ENCODE measurements at places on chromosomes 7 and 10. TPM values are rescaled to one million over a fixed set of nuclear protein-coding genes. Genes with fewer than 3 reads are reported as not detected.

DNA sequence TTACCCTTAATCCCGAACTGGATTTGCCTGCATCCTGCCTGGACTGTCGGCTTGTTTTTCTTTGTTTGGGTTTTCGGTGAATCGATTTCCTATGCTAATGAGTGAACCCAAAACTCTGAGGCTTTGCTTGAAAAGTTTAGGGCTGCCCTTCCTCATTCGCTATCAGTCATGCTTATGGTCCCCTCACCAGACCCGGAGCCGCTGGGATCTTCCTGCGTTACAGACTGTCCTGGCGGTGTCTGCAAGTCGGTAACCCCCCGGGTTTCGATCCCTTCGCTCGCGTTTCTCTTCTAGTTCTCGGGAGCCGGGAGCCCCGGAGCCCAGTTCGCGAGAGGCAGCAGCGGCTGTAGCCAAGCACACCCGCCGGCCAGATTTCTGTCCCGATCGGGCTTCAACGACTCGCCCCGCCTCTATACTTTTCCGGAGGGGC, 2.2 kb downstream of the EMX2 start:
- DNase-seq: no peak

GRCh38 chr10:13773496-13774170, 186.9 kb downstream of the PRPF18 start:
- no peak for DNase-seq

DNA sequence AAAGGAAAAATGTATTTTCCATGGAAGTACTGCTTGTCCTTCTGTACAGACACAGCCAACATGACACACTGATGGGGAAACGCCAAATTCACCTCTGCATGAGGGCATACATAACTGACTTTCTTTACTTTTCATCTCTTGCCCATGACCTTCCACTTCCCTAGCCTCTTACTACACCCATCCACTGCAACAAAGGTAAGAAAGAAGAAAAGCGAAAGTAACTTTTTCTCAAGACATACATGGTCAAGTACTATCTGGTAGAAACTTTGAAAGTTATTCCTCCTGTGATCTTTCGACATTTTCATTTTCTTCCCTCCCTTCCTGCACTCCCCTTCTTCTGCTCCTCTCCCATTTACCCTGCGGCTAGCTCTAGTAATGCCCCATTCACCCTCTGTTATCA, 130.8 kb downstream of the USP6NL start:
- no peak for DNase-seq

- DNase-seq: no peak
Observed at GRCh38 chr7:91556956-91557650, 292.9 kb downstream of the FZD1 start.

LRRC18 gene
- not detected for total RNA-seq

DNA sequence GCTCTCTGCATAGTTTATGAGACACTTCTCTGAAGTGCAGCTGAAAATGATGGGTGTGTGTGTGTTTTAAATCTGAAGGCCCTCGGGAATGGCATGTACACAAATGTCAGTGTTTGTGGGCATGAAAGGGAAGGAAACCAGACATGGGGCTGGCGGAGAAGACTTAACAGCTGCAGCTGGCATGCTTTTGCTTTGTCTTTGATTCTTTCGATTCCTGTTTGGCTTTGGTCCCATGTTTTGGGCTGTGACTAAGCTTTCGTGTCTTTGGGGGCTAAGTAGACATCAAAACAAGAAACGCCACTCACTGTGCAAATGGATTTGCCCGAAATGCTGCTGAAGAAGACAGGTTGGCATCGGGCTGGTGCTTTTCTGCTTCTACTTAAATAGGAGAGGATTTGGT, 179.3 kb downstream of the PFKFB3 start:
- no peak for DNase-seq

DNA sequence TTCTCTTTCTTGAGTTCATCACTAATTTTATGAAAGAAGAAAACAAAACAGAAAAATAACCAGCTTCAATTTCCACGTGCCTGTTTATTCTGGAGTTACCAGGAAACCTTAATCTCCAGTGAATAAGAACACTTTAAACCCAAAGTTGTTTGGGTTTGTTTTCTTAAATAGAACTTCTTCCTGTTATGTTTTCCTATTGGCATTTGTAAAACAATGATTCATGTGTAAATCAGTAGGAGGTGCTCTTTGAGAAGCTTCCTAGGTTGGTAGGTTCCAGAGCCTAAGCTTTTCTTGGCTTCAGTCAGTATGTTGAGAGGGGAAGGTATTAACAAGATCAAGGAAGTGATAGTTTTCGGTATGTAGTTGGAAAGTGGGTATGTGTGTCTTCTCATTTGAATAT, 119.0 kb downstream of the BICC1 start:
- DNase-seq: no peak

DNA sequence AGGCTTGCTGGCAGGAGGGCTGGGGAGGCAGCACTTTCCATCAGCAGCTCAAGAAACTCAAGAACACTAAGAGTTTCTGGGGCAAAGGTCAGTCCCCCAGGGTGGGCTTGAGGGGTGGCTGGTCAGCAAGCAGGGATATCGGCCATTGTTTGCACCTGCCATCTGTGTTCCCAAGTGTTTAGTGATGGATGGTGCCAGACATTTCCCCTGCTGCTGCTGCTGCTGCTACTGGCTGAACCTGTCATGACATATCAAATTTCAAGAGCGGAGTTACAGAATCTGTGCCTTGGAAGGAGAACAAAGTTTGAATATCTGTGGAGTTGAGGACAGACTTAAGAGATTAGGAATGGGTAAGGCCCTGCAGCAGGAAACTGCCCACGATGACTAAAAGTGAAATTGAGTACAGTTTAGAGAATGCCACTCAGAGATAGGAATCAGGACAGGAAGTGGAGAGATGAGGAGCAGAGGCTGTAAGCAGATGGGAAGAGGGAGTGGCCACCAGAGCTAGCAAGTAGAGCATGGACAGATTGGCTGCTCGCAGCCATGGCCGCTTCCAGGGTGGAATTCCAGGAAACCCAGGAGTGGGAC, 39.2 kb upstream of the PPP1R3C start:
- DNase-seq: no peak

SPDYE6 gene
- not detected for total RNA-seq

DNA sequence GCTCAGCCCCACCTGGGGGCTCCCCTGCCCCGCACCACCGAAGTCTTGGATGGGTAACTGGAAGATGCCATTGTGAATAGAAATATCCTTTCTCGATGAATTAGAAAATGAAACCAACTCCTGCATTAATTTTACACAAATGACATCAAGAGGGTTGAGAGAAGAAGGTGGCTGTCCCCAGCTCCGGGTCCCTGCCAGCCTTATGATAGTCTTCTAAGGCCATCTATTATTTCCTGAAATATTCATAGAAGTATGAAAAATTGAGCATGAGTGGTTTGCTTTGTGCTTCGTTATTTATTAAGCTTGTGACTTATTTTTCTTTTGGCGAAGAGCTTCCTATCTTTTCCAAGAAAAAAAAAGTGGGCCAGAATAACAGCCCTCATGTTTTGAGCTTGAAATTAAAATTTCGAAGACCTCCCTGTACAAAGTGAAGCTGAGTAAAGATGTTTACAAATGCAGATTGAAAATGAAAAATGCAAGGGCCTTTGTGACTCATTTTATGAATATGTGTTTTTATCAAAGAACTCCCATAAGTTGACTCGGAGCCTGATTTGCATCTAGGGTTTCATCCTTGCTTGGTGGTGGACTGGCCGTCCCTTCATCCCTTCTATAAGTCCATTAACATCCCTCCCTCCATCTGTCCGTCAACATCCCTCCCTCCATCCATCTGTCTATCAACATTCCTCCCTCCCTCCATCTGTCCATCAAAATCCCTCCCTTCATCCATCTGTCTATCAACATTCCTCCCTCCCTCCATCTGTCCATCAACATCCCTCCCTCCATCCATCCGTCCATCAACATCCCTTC, 20.5 kb upstream of the CFAP46 start:
- DNase-seq: no peak

- no peak for DNase-seq
Observed at GRCh38 chr10:8096931-8097330, 42.4 kb downstream of the GATA3 start.

NXPH1 gene
- 3.1 TPM for total RNA-seq

DNA sequence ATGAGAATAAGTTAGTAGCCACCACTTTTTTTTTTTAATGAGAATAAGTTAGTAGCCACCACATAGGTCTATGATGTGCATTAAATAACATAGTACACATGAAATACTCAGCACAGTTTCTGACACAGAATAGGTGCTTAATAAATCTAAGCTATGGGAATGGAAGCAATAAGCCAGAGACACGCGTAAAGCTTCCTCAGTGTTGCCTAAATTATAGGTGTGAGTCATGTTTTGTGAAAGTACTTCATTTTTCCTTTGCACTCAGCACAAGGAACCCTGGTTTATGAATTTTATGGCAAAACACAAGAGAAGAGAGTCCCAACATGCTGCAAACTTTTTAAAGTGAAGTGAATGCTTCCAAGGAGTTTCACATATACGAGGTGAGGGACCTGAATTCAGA, 267.4 kb downstream of the RNLS start:
- DNase-seq: no peak

GRCh38 chr10:94890264-94891022, 48.0 kb upstream of the CYP2C9 start:
- no peak for DNase-seq

HHEX gene
- total RNA-seq: 5.8 TPM

- peak; percentile 69 for DNase-seq
Observed at GRCh38 chr7:65397730-65398142, 24.1 kb downstream of the ZNF92 start.

GIMAP7 gene
- not detected for total RNA-seq

GRCh38 chr10:7819121-7819460, 786 bp downstream of the TAF3 start:
- peak; percentile 60 for DNase-seq

DNA sequence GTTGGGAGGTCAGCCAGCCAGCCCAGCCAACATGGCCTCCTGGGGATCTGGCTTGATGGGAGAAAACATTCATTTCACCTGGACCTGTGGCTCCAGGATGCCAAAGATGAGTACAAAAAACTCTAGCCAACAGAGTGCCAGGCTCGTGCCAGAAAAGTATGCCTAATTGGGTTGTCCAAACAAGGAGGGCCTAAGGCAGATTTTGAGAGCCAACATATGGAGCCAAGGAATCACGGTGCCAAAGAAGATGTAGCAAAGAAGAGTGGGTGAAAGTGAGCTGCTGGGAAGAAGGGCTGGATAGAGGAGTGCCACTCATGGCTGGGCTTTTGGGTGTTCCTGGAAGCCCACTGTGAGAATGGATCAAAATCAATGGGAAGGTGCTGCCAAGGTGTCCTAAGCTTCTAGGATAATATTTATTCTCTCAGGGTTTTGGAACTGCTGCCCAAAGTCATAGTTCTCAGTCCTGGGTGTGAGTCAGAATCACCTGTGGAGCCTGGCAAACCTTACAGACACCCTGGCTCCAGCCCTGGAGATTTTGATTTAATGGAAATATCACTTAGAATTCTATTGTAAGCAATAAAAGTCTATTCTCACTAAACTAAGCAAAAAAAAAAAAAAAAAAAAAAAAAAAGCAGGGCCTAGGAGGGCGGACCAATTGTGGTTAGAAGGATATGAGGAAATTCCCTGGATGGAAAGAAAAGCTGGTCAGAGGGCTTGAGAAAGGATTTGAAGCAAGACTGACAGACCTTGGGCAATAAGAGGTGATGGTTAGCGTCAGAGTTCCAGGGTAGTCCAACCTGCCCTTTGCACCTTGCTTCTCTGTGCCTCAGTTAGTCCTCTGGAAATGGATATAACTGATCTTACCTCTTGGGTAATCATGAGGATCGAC, 182.2 kb upstream of the PRR15 start:
- DNase-seq: no peak

DNA sequence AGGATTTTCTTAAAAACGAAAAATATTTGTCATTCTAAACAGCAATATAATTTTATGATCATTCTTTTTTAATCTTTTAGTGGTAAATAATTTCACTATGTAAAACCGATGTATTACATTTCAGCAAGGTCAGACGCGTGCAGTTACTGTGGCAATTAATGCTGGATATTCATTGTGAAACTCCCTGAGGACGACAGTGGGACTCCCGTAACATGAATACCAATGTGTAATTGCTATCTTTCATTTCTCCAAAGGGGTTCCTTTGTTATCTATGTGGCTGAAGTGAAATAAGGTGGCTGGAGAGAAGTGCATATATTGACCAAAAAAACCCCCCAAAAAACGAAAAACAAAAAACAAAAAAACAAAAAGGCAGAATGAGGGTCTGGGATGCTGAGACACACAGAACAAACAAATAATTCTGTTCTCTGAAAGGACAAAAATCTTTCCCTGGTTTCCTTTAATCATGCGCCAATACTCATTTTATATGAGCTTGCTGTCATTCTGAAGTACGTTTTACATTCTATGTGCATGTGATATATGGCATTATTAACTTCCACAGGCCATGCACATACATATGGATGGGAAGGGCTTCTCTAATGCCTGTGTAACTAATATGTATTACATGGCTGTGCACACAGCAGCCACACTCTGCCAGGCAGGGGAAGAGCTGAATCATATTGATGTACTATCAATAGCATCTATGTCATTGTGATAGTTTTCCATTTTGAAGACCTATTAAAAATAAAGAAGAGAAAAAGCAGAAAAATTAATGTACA, 161.4 kb downstream of the RAPGEF5 start:
- no peak for DNase-seq

Measured in Caco-2 (cell line).